ENCODE measurements at places on chromosomes 2 and 18.

GRCh38 chr2:67917332-67918054, 145.3 kb downstream of the C1D start:
- DNase-seq, result no peak

DNA sequence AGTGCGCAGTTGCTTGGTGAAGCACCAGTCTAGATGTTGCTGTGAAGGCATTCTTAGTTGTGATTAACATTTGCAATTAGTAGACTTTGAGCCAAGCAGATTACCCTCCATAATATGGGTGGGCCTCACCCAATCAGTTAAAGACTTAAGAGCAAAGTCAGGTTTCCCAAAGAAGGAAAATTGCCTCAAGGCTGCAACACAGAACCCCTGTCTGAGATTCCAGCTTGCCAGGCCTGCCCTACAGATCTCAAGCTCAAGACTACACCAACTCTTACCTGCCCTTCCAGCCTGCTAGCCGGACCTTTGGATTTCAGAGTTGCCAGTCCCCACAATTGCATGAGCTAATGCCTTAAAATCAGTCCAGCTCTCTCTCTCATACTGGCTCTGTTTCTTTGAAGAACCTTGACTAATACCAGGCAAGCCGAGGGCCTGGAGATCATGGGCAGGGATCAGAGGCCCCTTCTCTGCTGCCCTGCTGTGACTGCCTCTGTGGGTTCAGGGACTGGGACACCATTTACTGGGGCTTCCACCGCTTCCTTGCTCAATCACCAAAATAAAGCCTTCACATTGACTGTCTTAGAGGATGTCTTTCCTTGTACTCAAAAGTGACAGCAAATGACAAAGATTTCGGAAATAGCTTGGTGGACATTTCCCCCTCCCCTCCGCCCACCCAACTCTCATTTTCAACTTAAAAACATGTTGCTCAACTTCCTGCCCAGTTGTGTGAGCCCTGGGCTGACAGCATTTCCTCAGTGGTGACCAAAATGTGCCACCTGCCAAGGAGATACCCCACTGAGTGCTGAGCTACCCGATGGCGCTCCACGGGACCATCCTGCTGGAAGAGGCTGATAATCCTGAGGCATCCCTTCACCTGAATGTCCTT, 86.7 kb downstream of the GALNT14 start:
- no peak for DNase-seq

- DNase-seq, result no peak
Observed at GRCh38 chr2:206979922-206980321, 40.6 kb downstream of the CPO start.

DNA sequence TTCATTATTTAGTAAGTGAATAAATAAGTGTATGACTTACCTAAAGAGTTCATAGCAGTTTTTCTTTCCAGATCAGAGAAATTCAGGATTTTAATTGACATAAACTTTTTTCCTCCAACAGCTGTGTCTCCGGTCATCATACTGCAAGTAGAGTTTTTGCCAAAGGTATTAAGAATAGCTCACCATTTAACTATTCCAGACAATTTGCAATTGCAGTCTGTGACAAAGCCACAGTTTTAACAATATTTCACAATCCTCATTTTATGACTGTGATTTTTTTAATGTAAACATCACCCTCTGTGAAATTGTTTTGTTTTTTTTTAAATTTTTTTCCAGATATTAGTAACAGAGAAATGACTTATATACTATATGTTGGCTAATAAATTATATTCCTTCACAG, 199.1 kb downstream of the TRIB2 start:
- no peak for DNase-seq

GRCh38 chr2:190467575-190468083, 59.5 kb downstream of the MFSD6 start:
- DNase-seq, result no peak

GRCh38 chr18:64032312-64032711, 62.4 kb downstream of the SERPINB8 start:
- no peak for DNase-seq

DNA sequence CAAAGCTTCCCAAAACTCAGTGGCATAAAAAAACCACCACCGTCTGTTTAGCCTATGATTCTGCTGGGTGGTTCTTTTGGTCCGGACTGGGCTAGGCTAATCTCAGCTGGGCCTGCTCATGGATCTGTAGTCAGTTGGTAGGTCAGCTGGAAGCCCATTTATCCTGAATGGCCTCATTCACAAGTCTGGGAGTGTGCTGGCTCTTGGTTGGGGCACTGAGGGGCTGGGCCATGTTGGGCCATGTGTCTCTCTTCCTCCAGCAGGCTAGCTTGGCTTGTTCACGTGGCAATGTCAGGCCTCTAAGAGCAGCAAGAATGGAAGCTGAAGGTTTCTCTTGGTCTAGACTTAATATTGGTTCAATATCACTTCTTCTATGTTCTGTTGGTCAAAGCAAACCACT, 95.7 kb upstream of the HS6ST1 start:
- DNase-seq, result no peak

GRCh38 chr2:112174383-112174782, 36.2 kb downstream of the FBLN7 start:
- no peak for DNase-seq

DNA sequence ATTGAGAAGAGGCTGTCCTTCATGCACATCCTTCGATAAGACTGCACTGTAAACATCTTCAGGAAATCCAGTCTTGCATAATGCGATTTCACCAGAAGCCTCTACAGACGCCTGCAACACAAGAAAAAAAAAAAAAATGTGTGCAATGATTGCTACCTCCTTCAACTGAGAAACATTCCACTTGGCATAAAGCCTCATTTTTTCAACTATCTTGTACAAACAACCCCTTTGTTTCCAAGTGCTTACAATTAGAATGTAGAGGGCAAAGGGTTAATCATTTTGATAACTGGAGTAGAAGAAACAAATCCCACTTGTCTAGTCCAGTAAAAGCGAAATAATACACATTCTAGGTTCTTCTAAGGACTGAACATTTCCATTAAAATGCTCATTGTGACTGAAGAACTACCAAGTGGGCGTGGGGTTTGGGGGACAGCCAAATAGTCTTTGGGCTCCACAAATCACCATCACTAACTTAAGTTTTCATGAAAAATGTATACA, 29.2 kb downstream of the CDH2 start:
- DNase-seq, result no peak

- DNase-seq, result no peak
Observed at GRCh38 chr2:231163011-231163410, 35.4 kb upstream of the ARMC9 start.

DNA sequence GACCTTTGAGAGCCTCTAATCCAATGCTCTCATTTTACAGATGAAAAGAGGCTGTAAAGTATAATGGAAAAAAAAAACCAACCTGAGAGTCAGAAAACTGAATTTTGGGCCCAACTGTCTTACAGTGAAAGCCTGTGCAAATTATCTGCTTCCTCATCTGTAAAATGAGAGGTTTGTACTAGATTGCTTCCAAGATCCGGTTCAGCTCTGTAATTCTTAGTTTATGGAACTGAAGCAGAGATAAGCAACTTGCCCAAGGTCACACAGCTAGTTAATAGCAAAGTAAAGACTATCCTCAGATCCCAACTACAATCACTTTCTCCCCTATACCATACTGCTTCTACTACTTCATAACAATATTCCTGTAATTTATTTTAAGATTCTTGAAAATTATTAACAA, 6.3 kb downstream of the TLK1 start:
- no peak for DNase-seq

GRCh38 chr2:241951920-241952319, 82.4 kb downstream of the RTP5 start:
- no peak for DNase-seq

- DNase-seq, result no peak
Observed at GRCh38 chr2:9169349-9170107, 37.1 kb upstream of the ASAP2 start.

GRCh38 chr2:134108113-134108512, 145.8 kb upstream of the MGAT5 start:
- no peak for DNase-seq

- DNase-seq, result no peak
Observed at GRCh38 chr2:238859636-238860347, 11.9 kb downstream of the TWIST2 start.

DNA sequence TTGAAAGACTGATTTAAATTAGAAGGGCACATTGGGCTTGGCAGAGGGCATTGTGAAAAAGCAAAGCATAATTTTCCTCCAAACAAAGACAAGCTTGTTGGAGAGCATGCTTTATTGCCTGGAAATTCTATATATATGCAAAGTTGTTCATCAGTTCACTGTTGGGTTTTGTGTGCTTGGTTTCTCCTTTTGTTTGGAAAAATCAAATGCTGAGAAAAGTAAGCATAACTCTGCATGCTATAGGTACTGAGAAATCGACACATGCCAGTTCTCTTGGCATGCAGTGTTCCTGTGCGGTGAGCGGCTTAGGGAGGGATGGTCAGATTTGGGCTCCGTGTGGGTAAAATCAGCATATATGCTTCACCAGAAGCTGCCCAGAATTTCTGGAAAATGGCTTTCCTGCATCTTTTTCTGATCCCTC, 161.0 kb downstream of the RAPGEF4 start:
- no peak for DNase-seq

- no peak for DNase-seq
Observed at GRCh38 chr2:220451438-220451837, 824.0 kb downstream of the SLC4A3 start.

DNA sequence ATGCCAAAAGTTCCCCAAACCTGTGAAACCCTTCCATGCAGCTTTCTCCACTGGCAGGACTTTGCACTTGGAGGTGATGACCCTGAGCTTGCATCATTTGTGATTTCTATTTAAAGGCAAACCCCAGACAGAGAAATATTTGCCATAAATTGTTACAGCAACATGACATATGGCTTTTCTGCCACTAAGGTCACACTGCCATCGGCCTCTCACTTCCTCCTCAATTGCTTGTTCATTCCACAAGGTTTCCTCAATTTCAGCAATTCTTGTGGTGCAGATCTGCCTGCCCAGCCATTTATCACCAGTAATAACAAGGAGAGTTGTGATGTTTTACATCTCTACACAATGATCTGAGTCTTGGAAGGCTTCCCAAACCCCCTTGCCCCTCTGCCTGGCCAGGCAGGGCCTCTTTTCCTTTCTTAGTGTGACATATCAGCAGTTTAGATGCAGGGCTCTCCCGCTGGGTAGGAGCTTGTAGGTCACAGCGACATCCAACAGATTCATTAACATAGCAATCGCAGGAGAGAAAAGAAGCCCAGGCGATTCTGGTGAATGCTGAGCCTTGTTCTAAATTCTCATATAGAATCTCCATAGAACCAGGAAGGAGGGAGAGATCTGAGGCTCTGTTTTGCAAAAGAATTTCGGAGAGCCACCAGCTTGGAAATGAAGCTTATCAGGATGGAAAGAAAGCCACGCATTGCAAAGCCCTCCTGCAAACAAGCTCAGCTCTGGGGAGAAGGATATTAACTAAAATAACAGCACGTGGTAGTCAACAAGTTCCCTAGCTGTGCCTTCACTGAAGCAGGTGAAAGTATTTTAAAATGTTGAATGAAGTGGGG, 46.7 kb upstream of the ITGA6 start:
- DNase-seq, result no peak

DNA sequence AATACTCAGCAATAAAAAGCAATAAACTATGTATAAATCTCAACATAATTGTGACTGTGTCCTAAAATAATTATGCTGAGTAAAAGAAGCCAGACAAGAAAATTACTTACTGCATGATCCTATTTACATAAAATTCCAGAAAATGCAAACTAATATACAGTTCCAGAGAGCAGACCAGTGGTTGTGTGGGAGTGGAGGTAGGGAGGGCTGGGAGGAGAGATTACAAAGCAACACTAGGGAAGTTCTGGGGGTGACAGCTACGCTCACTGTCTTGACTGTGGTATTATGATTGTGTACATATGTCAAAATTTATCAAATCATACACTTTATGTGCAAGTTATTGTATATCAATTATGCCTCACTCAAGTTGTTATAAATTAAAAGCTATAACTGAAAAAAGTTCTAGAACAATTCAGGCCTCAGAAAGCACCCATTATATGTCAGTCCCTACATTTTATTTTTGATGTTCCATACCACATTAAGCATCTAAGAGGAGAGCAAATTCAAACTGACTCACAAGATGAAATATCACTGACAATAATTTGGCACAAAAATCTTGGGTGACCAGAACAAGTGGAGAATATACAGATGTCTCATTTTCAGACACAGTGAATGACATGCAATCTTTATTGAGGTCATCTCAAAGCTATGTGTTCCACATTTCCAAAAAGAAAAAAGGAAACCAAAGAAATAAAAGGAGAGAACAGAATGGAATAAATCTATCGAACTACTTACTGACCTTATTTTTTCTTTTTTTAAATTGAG, 85.1 kb downstream of the ANTXR1 start:
- no peak for DNase-seq

DNA sequence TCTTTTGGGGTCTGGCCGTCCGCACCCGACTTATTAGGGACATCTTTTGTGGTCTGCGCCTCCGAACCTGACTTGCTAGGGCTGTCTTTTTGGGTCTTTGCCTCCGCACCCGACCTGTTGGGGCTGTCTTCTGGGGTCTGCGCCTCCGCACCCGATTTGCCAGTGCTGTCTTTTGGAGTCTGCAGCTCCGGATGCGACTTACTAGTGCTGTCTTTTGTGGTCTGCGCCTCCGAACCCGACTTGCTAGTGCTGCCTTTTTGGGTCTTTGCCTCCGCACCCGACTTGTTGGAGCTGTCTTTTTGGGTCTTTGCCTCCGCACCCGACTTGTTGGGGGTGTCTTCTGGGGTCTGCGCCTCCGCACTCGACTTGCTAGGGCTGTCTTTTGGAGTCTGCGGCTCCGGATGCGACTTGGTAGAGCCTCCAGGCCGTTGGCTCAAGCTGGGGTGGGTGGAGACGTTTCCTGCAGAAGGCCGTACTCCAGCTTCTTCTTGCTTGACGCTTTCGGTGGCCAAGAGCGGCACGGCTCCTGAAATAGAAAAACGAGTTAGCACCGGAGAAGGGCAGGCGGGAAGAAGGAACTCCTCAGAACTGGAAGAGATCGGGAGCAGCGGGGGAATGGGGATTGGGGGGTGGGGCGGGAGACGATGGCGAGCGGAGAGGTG, 498 bp downstream of the TGOLN2 start:
- peak; percentile 41 for DNase-seq

DNA sequence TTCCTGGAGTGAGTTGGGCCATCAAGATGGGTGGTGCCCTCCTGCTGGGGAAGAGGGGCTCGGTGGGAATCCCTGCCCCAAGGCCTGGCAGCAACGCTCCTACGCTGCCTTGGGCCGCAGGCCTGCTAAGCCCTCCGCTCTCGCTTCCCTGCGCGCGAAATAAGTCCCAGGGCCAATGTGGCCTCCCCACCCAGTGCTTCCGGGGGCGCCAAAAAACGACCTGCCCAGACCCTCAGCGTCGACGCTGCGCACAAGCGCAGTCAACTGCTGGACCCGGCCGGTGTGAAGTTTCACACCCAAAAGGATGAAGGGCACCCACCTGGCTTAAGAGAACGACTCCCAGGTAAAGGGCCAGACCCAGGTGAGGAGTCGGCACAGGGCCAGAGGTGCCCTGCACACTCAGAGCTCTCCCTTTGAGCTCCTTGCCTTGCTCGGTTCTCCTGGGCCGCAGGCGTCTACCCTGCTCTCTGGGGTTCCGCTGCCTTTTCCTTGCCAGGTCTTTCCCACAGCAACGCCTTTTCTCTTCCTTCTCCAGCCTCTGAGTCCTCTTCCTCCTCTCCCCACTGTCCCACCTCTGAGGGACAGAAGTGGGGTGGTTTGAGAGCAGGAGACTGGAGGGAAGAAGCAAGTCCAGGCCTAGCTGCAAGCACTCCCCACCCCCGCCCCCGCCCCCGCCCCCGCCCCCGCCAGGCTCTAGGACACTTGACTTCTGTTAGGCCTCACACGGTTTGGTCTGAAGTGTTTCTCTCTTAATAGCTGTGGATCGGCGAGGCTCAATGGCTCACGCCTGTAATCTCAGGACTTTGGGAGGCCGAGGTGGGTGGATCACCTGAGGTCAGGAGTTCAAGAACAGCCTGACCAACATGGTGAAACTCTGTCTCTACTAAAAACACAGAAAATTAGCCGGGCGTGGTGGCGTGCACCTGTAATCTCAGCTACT, at the start of gene DNAJC5G:
TSS of gene DNAJC5G (plus strand) at position 223 of the 940 bp plus-strand sequence. CDS start 1,296 bp downstream, outside the sequence.
- DNase-seq, result no peak

Measured in effector memory CD4-positive, alpha-beta T cell (primary cell).